ENCODE measurements at places on chromosomes 2 and 18.

DNA sequence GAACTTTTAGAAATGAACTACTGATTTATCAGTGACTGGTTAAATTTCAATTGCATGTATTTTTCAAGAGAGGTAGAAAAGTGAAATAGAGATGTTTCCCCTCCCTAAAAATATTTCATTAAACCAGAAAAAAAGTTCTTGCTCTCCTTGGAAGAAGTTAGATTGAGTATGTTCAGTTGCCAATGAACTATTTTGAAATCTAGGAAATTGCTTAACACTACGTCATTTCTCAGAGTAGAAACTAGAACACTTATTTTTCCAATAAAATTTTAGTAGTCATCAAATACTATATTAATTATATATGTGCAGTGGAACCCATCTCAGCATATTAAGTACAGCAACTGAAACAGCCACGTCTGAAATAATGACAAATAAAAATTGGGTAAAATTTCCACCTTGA lies 51.8 kb upstream of the STAT1 start:
- DNase-seq: no peak

DNA sequence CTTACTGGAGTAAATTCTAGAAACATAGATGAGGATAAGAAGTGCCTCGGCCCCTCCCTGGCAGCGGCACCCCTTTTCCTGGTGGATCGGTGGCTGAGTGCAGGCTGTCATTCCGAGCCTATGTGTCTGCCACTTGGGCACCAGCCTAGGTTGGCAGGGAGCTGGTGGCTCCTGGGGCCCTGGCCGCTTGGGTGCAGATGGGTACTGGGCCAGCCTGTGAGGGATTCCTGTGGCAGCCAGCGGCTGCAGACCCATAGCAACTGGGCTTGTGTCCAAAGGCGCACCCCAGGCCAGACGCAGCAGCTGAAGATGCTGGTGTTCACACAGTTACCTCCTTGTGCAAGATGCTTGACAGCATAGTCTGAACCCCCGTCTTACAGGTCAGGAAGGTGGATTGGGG lies 2.8 kb downstream of the SNORC start:
- no peak for DNase-seq

GRCh38 chr2:208708486-208708885 lies 301.9 kb downstream of the PTH2R start:
- no peak for DNase-seq

GRCh38 chr2:25528173-25528572 lies 145.2 kb downstream of the DTNB start:
- no peak for DNase-seq

DNA sequence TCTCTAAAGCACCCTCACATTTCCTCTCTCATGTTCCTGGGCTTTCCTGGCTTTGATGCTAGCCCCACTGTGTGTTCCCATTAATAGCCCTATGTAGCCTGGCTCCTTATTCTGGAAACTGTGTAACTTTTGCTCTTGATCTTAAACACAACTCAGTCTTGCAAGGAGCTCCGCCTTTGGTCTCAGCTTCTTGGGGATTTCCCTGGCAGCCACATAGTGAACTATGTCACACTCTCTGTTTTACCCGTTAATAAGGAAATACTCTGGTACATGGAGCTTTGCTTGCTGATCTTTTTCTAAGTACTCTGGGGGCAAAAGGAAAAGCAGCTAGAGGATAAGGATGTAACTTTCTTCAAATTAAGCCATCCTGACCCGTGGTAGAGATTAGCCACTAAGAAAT lies 259.3 kb downstream of the NEDD4L start:
- no peak for DNase-seq

DNA sequence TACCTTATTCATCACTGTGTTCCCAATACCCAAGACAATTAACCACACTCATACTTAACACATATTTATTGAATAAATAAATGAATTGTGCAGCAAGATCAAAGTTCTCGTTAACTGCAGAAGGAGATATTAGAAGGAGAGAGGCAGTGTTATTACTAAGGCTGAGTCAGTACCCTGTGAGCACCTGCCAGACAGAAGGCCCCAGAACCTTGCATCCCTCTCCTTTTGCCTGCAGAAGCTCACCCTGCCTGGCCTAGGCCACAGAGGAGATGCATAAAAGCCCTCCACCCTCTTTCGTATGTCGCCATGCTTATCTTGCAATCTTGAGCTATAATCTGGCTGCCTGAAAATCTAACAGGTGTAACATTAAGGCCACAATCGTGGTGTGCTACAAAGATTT lies 20.5 kb upstream of the RNF149 start:
- DNase-seq: no peak

DNA sequence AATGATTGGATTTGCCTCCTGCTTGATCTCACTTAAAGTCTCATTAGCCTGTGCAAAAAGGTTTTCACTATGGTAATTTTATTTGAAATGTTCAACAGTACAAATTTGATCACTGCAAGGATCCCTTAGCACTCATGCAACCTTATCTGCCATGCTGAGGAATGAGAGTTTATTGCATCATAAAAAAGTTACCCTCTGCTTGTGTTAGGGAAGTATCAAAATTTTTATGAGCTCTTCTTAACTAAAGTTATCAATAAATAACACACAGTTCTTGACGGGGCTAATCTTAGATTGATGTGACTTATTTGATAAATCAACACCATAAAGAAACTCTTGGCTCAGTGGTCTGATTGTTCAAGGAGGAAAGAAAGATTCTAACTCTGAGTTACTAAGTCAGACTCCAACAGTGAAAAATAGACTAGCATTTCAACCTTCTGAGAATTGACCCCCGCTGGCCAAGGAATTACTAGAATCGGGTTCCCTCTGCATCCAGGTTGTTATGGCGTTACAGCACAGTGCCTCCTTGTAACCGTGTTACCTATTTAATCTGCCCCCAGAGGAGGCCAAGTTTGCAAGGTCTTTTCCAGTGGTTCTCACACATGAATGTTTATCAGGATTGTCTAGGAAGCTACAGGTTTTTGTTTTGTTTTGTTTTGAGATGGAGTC lies 259.7 kb downstream of the CDCA7 start:
- DNase-seq: no peak

GRCh38 chr2:221552291-221552690 lies 19.8 kb downstream of the EPHA4 start:
- no peak for DNase-seq

DNA sequence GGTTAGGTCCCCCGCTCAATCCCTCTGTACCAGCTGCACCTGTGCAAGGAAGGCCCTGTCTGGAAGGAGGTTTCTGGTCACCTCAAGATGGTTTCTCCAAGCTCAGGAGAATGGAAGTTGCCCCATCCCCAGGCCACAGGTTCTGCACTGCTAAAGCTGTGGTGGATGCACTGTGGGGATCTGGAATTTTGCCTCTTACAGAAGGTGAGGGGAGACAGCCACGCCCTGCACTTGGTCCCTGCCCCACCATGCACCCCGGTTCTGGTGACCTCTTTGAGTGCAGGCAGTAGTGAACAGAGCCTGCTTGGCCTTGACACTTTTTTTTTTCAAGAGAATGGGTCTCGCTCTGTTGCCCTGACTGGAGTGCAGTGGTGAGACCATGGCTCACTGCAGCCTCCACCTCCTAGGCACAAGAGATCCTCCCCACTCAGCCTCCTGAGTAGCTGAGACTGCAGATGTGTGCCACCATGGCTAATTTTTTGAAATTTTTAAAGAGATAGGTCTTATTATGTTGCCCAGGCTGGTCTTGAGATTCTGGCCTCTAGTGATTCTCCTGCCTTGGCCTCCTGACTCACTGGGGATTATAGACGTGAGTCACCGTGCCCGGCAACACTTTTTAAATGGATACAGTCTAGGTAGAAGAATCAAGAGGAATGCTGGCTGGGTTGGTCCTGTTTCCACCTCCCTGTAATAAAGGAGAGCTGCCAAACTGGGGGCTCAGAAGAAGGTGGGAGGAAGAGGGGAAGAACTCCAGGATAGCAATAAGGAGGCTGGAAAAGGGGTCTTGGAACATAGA lies 5.8 kb upstream of the NT5DC4 start:
- no peak for DNase-seq

- DNase-seq: no peak
Measured at GRCh38 chr2:211944572-211944971, 594.0 kb downstream of the ERBB4 start.

DNA sequence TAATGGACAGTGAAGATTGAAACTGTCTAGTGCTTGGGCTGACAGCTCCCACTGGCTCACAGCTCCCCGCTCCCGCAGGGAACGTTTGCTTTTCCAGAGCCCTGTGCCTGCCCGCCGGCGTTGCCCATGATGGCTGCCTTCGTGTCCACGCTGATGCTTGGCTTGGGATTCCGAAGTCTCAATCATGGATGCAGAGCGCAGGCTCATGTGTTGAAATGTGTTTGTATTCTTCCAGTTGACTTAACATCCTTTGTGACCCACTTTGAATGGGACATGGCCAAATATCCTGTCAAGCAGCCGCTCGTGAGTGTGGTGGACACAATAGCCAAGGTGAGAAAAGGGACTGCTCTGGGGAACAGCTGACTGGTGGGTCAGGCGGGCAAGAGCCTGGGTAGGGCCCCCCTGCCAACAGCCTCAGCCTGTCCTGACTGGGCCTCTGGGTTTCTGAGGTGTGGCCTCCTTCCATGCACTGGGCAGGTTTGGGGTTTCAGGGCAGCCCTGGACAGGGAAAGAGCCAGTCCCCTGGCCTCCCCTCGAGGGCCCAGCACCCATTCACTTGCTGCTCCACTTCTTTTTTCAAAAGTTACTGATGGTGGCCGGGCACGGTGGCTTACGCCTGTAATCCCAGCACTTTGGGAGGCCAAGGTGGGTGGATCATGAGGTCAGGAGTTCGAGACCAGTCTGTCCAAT lies 42.8 kb downstream of the ATP6V1C2 start:
- no peak for DNase-seq

GRCh38 chr2:181198183-181198864 lies 217.9 kb downstream of the UBE2E3 start:
- DNase-seq: no peak

DNA sequence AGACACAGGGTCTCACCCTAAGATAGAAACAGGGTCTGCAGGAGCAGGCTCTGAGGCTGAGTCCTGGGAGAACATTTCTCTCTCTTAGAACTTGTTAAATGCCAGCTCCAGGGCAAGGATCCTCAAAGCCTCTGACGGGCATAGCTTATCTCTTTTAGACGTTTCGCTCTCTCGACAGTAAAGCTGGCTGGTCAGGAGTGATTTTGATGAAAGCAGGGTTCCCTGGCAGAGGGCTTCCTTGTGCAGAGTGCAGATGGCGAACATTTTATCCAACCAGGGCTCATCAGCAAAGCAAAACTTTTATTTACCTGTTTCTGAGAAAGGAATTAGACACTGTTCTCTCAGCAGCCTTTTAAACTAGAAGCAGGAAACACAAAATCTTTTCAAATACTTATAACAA lies 350.8 kb downstream of the ALK start:
- DNase-seq: no peak

DNA sequence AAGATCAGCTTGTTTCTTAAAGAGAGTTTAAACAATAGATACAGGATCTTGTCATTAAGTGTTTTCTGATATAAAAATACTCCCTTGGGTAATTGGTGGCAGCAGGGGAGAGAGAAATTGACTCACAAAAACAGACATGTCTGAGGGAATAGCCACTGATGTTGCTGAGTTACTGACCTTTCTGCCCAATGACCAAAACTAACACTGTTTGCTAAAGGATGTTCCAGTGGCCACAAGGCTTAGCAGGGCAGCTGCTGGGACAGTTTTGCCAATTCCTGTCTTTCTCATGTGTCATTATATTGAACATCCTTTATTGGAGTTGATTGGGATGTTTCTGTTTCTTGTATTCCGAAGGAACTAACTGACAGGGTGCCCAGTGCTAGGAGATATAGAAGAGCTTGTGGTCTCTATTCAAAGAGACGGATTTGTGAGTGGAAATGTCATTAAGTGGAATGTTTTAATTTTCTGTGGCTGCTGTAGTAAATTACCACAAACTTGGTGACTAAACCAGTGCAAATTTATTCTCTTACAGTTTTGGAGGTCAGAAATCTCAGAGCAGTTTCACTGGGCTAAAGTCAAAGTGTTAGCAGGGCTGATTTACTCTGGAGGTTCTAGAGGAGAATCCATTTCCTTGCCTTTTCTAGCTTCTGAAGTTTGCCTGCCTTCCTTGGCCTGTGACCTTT lies 124.8 kb upstream of the RMDN2 start:
- DNase-seq: no peak

- no peak for DNase-seq
Measured at GRCh38 chr2:203722411-203722810, 16.0 kb downstream of the CD28 start.

DNA sequence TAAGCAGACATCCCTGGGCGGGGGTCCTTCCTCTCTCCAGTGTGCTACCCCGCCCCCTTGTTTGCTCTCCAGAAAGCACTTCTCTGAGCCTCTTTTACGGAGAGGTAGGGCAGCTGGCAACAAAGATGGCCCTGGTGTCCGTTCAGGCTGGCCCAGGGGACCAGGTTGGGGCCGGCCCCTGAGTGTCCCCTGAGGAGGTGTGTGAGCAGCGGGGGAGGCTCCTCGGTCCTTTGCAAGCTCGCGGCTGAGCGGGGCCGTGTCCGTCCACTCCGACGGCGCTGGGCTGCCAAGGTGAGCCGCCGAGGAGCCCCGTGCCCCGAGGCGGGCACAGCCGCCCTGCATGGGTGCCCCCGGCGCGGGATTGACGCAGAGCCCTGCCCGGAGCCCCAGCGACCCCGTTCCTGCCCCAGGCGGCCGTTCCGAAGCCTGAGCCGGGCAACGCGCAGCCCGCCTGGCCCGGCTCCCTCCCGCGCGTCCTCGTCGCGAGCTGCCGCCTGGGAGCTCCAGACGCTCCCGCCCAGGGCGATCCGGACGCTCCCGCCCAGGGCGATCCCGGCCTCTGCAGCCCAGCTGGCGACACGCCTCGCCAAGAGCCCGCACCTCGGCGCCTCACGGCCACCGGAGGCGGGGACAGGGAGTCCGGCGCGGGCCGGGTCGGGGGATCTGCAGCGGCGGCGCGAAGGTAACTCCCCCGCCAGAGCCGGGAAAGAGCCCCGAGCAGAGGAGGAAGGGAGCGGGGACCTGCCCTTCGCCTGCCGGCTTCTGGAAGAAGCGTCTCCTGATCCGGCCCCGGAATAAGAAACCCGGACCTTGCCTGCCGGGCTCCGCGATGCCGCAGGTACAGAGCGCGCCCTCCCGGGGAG lies at the start of gene PROKR1:
Gene PROKR1, plus strand, starts transcription at position 569 of the 863 bp plus-strand sequence. CDS start 2,243 bp downstream, outside the sequence.
- no peak for DNase-seq

DNA sequence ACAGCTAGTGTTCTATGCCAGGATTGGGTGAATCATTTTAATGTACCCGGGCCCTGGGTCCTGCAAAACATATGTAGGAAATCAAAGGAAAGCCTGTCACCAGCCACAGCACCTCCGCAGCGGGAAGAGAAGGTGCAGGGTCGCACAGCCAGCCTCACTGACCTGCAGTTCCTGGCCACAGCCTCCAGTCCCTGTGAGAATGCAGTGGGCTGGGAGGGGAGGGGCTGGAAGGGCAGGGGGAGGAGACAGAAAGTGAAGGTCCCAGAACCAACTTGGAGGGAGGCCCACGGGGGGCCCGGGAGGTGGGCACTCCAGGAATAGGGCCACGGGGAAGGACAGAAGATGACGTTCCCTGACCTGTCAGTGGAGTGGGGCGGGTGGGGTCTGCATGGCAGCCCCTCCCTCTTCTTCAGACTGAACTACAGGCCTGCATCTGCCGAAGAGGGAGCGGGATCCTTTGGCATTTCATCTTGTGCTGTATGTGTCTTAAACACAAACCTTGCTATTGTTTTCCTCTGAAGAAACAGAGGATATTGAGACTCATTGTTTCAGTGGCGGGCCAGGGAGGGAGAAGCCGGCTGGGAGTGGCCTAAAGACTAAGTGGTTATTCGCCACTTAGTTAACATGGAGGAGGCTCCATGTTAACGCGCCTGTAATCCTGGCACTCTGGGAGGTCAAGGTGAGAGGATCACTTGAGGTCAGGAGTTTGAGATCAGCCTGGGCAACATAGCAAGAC lies 7.5 kb downstream of the MAL start:
- no peak for DNase-seq

GRCh38 chr2:145744541-145745386 lies 1224.8 kb upstream of the ZEB2 start:
- DNase-seq: no peak

- no peak for DNase-seq
Measured at GRCh38 chr2:175837046-175837445, 165.0 kb downstream of the LNPK start.

Measured in hematopoietic multipotent progenitor cell treated with erythropoietin and hydrocortisone succinate and interleukin-3 and kit ligand, for 15 days (in vitro differentiated cells).